ENCODE measurements at places on chromosomes 2 and 18.

- DNase-seq: no peak
Measured at GRCh38 chr2:187500585-187501359, 52.7 kb upstream of the CALCRL start.

- no peak for DNase-seq
Measured at GRCh38 chr2:36700311-36700710, 3.8 kb downstream of the VIT start.

DNA sequence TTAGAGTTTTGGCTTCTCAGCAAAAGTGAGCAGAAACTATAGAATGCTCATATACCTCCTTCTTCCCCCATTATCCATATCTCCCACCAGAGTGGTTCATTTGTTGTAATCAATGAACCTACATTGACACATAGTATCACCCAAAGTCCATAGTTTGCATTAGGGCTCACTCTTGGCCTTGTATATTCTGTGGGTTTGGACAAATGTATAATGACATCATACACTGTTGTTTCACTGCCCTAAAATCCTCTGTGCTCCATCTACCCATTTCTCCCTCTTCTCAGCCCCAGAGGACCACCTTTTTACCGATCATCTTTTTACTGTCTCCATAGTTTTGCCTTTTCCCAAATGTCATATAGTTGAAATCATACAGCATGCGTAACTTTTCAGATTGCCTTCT lies 24.1 kb downstream of the ZFP36L2 start:
- no peak for DNase-seq

DNA sequence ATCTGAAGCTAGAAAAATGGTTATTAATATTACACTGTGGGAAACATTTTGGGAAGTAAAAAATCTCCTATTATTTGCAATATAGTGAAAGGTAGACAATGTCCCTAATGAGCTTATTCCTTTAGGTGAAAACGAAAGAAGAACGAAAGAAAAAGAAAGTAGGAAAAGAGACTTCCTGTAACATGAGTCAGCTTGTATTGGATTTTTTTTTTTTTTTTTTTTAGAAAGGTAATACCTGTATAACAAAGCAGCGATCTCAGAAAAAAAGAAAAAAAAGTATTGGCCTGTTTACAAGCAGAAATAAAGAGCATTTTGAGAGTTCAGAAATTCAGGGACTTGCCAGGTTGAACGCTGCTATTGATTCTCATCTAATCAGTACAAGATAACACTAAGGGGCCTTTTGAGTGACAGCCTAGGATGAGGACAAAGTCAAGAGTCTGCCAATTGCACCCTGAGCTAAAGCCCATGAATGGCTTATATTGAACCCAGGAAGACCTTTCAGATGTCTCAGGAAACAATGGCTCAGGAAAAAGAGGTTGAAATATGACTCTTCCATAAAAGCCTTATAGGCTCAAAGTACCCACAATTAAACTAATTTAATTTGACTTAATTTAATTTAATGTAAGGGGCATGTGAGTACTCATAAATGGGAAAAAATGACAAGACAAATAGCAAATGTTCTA lies 615.6 kb upstream of the CDH2 start:
- DNase-seq: no peak

- DNase-seq: no peak
Measured at GRCh38 chr2:9832586-9832985, 10.7 kb upstream of the TAF1B start.

DNA sequence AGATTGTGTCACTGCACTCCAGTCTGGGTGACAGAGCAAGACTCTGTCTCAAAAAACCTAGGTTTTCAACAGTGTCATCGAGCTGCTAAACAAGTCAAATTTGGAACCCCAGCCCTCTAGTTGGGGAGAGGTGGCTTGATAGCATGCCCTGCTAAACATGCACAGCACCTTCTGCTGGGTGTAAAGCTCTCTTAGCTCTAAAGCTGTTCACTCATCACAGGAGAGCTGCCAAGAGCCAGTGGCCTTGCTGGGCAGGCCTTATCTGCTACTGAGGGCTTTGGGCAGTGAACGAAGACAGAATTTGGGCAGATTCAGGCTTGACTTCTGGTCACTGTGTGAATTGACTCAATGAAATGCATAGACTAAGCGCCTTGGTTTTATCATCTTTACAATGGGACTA lies 101.3 kb downstream of the LYPD1 start:
- no peak for DNase-seq

DNA sequence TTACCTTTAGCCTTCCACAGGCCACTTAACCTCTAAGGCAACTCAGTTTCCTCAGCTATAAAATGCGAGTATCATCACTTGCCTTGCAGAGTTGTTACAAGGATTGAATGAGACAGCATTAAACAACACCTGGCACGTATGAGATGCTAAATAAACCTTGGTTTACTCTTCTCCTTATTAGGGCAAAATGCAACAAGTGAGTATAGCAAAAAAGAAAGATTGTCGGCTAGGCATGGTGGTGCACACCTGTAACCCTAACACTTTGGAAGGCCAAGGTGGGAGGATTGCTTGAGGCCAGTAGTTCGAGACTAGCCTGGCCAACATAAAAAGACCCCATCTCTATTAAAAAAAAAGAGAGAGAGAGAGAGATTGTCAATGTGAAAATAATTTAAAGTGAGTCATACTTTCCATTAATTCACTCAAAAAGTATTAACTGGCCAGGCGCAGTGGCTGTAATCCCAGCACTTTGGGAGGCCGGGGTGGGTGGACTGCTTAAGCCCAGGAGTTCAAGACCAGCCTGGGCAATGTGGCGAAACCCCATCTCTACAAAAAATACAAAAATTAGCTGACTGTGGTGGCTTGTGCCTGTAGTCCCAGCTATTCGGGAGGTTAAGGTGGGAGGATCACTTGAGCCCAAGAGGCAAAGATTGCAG lies 8.0 kb downstream of the ATAD2B start:
- DNase-seq: no peak

DNA sequence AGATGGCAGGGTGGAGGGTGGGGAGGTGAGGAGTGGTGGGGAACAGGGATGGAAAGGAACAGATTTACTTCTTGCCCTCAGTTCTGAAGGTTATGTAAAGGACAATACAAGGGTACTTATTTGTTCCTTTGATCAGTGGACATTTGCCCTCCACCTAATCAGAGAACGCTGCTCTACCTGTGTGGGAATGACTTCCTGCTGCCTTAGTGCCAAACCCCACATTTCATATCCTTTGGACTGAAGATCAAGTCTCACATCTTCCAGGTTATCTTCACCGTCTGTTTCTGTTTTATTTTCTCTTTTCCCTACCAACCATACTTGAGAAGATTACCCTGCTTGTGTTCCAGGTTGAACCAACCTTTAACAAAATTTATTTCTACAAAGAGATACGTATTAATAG lies 8.7 kb upstream of the DPP4 start:
- no peak for DNase-seq

Measured in NCI-H1694 treated with DMSO at 0.1 percent for 48 hours (cell line).